ENCODE measurements at places on chromosomes 6 and 20.

DNA sequence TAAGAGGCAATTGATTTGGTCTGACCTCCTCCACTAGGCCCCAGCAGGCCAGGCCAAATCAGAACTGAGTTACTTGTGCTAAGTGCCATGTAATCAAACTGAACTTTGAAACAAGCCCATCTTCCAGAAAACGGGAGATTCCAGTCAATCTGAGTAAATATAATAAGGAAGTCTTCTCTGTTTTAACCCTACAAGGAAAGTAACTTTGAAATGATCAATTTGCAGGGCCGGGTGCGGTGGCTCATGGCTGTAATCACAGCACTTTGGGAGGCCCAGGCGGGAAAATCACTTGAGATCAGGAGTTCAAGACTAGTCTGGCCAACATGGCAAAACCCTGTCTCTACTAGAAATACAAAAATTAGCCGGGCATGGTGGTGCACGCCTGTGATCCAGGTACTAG, 2.0 kb upstream of the SHLD1 start:
- no peak for DNase-seq

DNA sequence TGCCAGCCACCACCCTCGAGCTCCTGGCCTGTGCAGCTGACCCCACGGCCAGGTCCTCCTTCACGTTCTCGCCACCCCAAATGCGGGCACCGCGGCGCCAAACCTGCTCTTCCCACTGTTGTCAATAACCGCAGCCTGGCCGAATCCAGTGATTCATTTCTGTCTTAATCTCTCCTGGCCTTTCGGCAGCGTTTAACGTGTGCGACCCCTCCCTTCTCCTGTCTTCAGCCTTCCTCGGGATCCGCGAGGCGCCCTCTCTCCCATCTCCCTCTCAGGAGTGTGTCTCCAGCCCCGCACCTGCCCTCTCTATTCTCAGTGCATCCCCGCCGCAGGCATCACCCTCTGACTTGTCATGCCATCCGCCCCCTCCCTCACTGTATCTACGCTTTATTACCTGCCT, 91.4 kb downstream of the THBS2 start:
- DNase-seq = no peak

DNA sequence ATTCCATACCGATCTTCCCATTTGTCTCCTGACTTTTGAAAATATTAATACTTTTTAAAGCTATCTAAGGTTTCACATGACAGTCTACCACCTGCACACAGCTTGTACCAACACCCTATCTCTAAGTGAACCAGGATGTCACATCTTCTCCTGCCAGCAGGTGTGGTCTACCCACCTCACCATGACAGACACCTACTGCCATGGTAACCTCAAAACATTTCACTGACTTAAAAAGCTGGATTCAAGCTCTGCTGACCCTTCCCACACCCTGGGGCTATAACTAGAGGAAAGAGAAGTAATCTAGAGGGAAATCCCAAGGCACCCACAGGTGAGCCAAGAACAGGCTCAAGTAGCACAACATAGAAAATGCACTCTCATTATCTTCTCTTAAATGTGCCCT, 1.2 kb downstream of the SLC17A3 start:
- DNase-seq = no peak

GRCh38 chr6:114580882-114581281, 238.1 kb upstream of the HS3ST5 start:
- no peak for DNase-seq

- DNase-seq = no peak
Observed at GRCh38 chr6:158849899-158850806, 31.0 kb upstream of the EZR start.

- DNase-seq = no peak
Observed at GRCh38 chr6:48978016-48978415, 485.0 kb downstream of the MMUT start.

GRCh38 chr6:157542414-157543160, 161.6 kb downstream of the ZDHHC14 start:
- DNase-seq = no peak

- no peak for DNase-seq
Observed at GRCh38 chr6:52102405-52102804, 15.0 kb upstream of the PKHD1 start.

GRCh38 chr6:144315981-144316861, 31.1 kb downstream of the UTRN start:
- no peak for DNase-seq

Data from left lobe of liver (tissue), 2 donors.